ENCODE measurements at places on chromosomes 16 and 17.

- no peak for DNase-seq
Measured at GRCh38 chr17:65060631-65061254, 4.2 kb upstream of the GNA13 start.

- no peak for DNase-seq
Measured at GRCh38 chr17:27009087-27009486, 284.8 kb upstream of the WSB1 start.

- DNase-seq = peak; percentile 55
Measured at GRCh38 chr17:28744104-28744971, 527 bp downstream of the TRAF4 start.

GRCh38 chr17:35930211-35931065 lies at the start of gene RDM1:
Gene RDM1 (minus strand): TSS chr17:35930773. CDS start chr17:35930727, 46 bp downstream.
- peak; percentile 77 for DNase-seq

DNA sequence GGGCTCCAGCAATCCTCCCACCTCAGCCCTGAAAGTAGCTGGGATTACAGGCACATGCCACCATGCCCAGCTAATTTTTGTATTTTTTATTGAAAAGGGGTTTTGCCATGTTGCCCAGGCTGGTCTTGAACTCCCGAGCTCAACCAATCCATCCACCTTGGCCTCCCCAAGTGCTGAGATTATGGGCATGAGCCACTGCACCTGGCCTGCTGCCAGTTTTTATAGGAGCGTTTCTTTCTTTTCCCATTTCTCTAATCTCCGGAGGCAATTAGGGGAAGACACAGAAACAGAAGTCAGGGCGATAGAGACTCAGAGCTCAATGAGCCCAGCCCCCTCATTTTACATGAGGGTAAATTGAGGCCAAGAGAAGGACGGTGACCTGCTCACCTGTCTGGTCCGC lies 10.4 kb downstream of the MGAT5B start:
- no peak for DNase-seq

- no peak for DNase-seq
Measured at GRCh38 chr16:15425861-15426260, 8.5 kb upstream of the BMERB1 start.

- DNase-seq = no peak
Measured at GRCh38 chr17:39927929-39928857, 661 bp downstream of the LRRC3C start.

DNA sequence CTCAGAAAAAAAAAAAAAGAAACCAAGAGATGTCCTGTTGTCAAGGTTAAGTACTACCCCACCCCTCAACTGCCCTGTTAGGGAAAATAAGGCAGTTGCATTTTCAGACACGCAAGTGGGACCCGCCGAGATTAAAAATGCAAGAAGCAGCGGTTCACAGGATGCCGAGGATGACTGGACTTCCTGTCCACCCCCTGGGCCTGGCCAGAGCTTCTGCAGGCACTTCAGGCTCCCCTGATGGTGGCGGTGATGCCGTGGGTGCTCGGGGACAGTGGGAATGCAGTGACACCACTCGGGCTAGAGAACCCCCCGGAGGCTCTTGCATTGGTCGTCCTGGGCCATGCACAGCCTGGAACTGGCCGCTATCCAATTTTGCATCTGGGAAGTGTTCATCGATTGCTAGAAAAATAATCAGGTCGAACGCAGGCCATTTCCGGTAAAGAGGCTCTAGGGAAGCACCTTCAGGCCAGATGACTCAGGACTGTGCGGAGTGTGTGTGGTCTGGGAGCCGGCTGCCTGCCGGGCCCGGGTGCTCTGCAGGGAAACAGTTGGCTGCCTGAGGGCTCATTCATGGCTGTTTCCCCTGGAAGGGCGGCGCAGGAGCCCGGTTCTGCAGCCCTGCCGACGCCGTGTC lies 13.4 kb upstream of the CRISPLD2 start:
- peak; percentile 94 for DNase-seq

GRCh38 chr16:66940236-66940635 lies 4.9 kb downstream of the CES2 start:
- no peak for DNase-seq

GRCh38 chr16:19657831-19658230 lies 60.2 kb downstream of the KNOP1 start:
- no peak for DNase-seq

DNA sequence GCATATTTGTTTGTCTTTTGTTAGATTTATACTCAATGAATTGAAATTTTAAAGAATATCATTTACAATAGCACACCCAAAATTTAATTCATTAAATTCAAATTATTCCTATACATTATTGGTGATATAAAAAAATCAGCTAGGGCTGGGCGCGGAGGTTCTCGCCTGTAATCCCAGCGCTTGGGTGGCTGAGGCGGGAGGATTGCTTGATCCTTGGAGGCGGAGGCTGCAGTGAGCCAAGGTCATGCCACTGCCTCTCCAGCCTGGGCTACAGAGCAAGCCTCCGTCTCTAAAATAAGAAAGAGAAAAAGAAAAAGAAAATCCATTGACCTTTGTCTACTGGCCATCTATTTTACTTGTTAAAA lies 4.5 kb upstream of the PRDM7 start:
- no peak for DNase-seq

GRCh38 chr17:59513934-59514841 lies 51.2 kb upstream of the DHX40 start:
- peak; percentile 22 for DNase-seq

DNA sequence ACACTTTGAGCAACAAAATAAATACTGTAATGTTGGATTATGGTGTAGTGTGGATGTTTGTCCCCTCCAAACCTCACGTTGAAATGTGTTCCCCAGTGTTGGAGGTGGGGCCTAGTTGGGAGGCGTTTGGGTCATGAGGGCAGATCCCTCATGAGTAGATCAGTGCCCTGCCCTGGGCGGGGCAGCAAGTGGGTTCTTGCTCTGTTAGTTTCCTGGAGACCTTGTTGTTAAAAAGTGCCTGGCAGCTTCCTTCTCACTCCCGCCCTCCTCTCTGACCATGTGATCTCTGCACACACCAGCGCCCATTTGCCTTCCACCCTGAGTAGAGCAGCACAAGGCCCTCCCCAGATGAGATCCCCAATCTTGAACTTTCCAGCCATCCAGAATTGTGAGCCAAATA lies 67.7 kb downstream of the MPRIP start:
- DNase-seq = no peak

- DNase-seq = no peak
Measured at GRCh38 chr16:6827931-6828330, 504.7 kb upstream of the RBFOX1 start.

DNA sequence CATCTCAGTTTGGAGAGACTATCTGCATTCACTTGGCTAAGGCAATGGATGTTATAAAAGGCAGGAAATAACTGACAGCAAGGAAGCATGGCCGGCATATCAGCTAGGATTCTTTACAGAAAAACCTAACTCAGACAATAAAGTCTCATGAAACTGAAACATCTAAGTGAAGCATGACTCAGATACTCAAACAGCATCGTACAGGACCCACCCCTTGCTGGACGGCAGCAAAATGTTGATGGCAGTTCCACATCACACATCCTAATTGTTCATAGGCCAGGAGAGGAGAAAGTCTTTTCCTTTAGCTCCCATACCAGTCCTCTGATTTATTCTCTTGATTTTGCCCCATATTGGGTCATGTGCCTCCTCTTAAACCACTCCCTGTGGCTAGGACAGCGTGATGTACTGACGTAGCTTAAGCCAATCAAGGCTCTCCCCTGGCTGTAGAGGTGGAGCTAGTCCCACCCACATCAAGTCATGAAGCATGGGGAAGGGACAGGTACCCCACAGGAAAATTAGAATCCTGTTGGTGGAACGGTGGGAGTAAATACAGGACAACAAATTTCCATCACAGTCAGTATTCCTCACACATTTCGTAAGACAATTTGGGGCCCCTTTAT lies 178.9 kb downstream of the IRX3 start:
- no peak for DNase-seq

- peak; percentile 76 for DNase-seq
Measured at GRCh38 chr17:80647746-80648145, 103.1 kb downstream of the RPTOR start.

DNA sequence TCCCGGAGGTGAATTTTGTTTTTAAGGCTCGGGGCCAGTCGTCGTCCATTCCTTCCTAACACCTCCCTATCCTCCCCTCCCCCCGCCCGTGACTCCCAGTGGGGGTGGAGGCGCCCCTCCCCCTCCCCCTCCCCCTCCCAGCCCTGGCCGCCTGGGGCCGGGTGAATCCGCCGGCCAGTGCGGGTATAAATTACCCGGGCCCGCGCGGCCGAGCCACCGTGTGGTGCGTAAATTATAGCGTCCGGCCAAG lies 2.0 kb upstream of the GSE1 start:
- no peak for DNase-seq

- DNase-seq = no peak
Measured at GRCh38 chr17:36993227-36993626, 44.5 kb downstream of the AATF start.

GRCh38 chr16:77308163-77308561 lies 109.0 kb downstream of the SYCE1L start:
- DNase-seq = no peak

DNA sequence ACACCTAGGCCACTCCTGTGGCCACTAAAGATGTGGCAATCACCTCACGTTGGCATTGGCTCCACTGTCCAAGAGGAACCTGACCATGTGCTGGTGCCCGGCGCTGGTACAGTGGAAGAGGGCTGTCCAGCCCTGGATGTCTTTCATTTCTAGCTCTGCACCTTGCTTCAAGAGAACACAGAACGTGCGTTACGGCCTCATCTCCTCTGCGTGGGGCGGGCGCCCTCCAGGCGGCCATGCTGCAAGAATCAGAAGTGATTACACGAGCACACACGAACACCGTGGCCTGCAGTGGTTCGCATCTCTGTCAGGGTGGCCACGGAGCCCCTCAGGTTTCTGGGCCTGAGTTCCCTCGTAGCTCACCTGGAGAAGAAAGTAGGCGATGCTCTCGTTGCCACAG lies 7.5 kb downstream of the ANKS3 start:
- DNase-seq = no peak

DNA sequence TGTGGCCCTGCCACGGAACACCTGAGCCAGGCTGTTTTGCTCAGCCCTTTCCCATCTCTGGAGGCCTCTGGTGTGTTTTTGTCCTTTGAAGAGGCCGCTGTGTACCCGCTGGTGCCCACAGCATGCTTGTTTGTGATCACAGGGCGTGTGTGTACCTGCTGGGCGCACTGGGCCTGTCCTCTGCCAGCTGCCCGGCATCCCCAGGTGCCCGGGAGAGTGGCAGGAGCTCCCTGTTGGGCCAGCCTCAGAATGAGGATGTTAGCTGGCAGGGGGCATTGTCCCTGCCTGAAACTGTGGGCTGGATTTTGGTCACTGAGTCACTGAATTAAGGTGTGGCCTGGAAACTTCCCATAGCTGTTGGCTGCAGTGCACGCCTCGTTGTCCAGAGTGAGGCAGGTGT lies 31.1 kb downstream of the BAIAP2 start:
- no peak for DNase-seq

DNA sequence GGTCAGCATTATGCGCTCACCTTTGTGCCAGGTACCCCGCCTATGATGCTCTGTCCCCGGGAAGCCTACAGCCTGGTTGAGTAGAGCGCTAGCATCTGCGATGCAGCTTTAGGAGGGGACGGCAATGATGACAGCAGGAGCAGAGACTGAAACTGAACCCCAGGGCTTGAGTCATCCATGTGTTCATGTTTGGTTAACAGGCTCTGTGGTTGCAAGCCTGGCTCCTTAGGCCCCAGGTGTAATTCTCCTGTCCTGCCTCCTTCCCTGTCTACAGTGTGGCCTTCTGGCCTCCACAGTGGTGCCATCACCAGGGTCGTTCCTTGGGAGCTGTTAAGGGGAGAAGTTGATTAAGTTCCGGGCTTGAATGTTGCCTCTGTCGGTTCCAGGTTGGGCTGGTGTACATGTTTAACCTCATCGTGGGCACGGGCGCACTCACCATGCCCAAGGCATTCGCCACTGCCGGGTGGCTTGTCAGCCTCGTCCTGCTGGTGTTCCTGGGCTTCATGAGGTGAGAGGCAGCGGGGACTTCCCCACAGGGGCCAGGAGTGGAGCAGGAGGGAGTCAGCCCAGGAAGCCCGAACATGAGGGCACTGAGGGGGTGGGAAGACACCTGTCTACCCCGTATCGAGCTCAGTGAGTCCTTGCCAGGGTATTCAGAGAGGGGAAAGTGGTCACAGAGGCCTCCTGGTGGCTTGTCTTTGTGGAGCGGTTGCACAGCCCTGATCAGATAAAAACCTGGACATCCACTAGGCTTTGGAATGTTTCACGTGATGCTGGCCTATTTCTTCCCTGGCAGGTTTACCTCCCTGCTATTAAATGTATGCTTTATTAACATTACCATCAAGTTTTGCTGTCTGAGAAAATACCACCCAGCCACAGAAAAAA lies 9.2 kb upstream of the NAT9 start:
- DNase-seq = no peak

- no peak for DNase-seq
Measured at GRCh38 chr17:3167574-3167973, 29.7 kb upstream of the OR1A2 start.

Measured in AG08395 (cell line).